Activated CD4-positive, alpha-beta T cell treated with anti-CD3 and anti-CD28 coated beads for 48 hours (primary cell): ENCODE measurements at places on chromosomes 12 and 14.

- no peak for DNase-seq
Observed at GRCh38 chr12:25986180-25986579, 27.7 kb downstream of the RASSF8 start.

DNA sequence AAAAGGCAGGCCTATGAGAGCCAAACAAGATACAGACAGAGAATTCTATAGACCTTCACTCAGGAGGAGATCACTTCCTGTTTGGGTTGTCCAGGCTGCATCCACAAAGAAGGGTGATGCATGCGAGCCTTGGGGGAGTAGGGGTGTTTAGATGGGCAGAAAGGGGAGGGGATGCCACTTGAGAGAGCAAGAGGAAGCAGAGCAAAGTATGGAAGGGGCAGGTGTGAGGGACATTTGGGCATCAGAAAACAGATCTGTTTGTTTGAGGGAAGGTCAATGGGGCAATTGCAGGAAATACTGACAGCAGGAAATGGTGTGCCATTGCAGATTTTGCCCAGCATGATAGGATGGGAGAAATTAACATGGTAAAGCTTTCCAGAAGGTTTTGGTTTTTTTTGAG, 146.4 kb upstream of the FOXN3 start:
- no peak for DNase-seq

GRCh38 chr14:96104469-96105057, 65.4 kb downstream of the C14orf132 start:
- DNase-seq, result no peak

DNA sequence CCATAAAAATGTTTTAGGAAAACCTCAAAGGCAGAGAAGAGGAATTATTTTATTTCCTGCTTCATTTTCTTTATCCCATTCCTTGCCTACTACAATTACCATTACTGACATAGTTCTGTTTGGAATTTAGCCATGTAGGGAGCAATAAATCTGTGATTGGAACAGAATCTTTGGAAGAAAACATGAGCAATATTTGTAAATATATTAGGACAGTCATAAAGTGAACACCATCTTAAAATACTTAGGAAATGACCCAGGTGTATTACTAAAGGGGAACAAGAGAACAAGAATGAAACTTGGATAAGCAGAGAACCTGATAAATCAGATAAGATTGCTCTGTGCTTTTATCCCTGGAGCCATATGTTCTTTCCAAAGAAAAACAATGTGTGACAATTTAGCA, 1326.0 kb upstream of the FLRT2 start:
- no peak for DNase-seq

DNA sequence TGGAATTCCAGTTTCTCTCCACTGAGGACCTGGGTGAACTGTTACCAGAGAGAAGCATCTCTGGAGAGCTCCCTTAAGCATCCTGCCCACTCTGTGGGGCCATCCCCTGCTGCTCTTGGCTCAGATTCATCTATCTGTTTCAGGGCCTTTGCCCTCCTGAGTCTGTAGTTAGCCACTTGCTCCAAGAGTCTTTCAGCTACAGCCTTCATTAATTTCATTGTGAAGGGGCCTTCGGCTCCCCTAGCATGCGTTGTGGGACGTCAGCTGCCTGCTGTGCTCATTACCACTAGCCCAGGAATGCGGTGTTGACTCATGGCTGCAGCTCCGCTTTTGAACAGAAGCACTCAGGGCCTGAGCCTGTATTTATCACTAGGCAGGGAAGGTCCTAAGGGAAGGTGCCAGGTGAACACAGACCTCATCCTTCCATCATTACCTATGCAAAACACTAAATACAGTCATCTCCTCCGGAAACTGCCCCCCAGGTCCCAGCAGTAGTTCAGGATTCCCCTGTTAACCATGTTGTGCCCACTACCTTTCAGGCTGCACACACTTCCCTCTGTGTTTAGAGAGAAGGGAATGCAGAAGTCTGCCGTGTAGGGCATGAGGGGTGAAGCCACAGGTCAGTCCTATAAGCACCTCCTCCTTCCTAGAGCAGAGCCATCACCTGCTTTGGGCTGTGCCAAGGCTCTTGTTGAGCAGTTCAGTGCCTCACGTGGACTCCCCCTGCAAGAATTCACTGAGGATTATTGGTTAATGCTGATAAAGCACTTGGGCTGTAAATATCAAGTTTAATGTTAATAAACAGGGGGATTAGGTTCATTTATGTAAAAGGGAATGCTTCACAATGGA, 191.4 kb downstream of the CACNA1C start:
- no peak for DNase-seq
